Keratinocyte (primary cell): ENCODE measurements at places on chromosomes 7 and 10.

DNA sequence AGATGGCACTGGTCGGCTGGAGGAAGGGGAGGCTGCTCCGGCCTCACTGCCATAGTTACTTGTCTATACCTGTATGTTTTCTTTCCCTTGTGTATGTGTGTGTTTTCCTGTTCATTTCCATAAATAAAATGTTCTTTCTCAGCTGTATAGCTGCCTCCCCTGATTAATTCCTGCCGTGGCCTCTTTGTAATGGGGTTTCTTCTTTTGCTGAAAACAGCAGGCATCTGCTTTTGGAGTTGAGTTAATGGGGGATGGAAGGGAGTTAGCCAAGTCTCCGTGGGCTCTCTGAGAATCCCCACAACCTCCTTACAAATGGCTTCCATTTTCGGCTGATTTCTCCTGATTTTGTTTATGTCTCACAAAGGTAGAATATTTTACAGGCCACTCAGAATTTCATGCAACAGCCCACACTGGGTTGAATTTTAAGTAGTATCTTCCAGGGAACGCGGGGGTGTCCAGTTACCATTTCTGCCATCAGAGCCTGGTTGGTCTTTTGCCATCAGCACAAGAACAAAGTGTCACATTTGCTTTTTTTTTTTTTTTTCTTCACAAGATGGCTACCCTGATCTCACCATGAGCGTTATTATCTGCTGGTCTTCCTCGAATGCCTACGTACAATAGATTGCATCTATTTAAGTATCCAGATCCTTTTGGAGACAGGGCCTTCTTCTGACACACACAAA, 88.1 kb upstream of the NRP1 start:
- DNase-seq = no peak

GRCh38 chr7:147207988-147208387, 1091.4 kb downstream of the CNTNAP2 start:
- DNase-seq = no peak

DNA sequence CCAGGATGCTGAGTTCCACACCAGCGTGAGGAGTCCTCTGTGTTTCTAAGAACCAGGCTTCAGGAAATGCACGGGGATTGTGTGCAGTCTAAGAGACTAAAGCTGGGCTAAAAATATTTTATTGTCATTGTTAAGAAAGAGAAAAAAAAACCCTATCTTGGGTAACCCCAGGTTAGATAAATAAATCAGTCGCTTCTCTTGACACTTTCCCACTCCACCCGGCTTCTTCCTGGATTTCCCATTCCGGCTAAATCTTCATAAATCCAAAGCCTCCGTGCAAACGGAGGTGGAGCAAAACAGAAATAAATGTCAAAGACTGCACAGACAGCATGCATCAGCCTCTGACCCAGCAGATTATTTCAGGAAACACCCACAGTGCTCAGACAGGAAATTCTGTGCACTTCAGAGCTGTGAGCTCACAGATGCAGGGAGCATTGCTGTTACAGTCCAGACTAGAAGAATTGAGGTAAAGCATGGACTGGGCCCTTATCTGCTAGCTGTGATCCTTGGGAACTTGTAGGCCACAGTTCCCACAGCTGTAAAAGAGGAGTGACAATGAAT, 44.8 kb upstream of the GRID1 start:
- DNase-seq = no peak

DNA sequence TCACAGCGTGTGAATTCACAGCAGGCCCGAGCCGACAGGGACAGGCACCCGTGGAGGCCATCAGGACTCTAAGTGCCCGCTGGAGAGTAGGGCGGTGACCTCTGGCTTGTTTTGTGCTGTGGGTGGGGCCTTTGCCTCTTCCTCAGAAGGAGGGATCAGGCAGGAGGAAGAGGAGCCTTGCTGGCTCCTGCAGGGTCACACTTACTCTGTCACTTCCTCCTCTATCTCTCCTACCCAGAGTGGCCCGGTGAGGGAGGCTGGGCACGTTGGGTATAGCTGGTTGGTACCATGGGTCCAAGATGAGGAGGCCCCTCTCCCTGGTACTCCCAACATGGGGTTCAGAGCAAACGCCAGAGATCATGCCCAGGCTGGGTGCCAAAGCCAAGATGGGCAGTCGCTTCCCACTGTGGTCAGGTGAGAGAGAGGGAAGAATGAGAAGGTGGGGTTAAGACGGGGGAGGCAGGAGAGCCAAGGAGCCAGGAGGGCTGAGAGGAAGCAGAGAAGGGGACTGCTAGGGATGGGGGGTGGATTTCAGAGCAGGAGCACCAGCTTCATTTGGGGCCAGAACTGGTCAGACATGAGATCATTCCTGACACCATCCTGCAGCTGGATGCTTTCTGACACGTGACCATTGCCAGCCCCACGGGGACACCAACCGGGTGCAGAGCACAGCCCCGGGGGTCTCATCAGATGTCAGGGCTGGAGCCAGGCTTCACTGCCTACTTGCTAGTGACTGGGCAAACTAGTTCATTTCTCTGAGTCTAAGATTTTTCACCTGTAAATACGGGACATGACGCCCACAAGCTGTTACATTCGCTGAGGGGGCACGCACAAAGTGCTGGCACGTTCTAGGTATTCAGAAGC, 54.8 kb upstream of the CACUL1 start:
- DNase-seq = no peak

- DNase-seq = no peak
Measured at GRCh38 chr7:12297283-12298108, 86.4 kb downstream of the TMEM106B start.

- no peak for DNase-seq
Measured at GRCh38 chr10:35711615-35712411, 69.7 kb upstream of the FZD8 start.

- DNase-seq = no peak
Measured at GRCh38 chr7:7736671-7737070, 18.3 kb upstream of the RPA3 start.

DNA sequence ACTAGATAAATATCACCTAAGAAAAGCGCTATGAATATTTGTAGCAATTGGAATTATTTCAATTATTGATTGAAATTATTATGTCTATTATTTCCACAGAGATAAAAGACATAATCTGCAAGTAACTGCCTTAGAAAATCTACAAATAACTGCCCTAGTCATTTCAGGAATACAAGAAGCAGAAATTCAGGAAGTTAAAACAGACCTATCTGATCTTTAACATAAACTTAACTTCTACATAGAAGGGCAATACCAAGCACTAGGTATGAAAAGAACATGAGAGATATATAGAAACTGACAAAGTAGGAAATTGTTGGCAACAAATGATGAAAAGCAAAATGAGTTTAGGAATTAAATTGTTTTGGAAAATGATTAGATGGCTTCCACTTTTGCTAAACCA, 31.8 kb upstream of the AKR1B10 start:
- DNase-seq = no peak

- DNase-seq = no peak
Measured at GRCh38 chr7:151208253-151208862, 1.9 kb downstream of the H2BK1 start.

DNA sequence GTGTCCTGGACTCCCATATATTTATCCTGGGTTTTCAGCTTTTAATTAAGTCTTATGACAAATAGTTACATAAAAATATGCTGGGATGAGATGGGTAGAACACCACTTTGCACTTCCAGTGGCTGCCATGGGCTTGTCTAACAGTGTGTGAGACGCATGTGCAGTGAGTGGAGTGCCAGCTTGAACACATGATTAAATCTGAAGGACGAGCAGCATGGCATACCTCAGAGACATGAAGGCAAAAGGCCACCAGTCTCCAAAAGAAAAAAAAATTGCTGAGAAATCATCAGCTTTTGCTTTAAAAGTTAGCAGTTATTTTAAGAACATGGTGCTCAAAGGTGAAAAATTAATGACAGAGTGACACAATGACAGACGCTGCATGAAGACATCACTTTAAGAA, 139.0 kb upstream of the ADCY1 start:
- DNase-seq = no peak

DNA sequence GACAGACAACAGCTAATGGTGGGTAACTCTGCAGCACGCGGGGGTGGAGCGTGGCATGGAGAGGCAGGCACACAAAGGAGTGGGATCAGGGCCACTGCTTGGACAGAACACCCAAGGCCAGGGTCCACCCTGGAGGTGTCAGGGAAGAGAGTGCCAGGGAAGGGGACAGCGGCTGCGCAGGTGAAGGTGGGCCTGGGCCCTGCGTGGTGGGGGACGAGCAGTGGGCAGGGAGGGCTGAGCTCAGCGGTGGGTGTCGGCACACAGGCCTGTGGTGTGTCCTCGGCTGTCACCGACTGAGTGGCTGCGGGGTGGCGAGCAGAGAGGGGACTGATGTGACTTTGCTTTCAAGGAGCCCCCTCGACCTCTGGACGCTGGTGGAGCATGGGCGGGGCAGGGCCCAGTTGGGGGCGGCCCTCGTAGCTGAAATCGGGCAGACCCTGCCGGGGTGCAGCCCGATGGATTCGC, 8.4 kb upstream of the SCART1 start:
- DNase-seq = no peak

GRCh38 chr7:23093546-23093945, 12.0 kb upstream of the KLHL7 start:
- DNase-seq = peak; percentile 41

DNA sequence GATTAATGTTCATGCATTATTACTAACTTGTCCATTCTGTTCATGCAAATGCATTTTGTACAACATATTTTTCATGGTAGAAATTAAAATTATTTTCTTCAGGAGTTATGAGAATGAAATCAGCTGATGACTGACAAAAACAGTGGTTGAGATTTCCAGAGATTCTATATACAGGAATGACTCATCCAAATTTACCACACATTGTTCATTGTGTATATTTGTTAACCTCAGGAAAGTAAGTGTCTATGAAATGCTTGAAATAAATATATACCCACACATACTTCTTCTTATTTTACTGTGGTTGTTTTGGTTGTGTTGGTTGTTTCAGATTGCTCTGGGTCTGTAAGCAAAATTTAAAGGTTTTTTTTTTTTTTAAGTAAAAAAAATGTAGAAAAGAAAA, 108.1 kb upstream of the SP8 start:
- no peak for DNase-seq

DNA sequence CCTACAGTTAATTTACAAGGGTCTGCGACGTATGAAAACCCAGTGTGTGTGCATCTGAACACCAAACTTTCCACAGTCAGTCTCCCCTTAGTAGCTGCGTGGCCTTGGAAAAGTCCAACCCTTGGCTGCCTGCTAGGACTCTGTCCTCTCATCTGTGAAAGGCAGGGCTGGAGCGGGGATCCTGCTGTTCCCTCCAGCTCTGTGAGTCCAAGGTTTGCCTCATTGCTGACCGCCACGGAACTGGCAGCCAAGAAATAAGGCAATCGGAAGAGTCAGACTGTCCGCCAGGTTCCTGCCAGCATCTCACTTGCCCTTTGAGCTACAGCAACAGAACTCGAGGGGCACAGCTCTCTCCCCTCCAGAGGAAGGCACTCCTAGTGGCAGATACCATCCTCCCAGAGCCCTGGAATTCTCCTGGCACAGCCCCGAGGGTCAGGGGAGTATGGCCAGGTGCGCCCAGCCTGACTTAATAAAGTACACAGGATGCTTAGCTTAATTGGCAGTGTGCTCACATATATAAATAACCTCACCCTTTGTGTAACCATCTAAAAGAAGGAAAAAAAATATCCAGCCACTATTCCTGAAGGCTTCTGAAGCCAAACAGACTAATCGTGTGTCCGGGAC, 530.1 kb upstream of the FOXK1 start:
- DNase-seq = no peak

DNA sequence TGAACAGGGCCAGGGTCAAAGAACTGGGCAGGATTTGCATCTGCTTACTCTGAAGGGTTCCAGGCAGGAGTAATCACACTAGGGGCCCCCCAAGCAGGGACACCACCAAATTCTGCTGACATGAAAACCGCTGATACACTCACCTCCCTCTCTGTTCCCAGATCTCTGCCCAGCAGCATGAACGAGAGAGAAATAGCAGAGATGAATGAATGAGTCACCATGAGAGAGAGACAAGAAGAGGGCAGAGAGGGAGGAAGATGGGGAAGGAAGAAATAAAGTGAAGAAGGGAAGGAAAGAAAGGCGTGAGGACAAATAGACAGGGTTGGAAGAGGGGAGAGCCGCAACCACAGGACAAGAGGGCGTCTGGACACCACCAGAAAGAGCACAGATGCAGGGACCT, 285.9 kb upstream of the NEBL start:
- no peak for DNase-seq

- DNase-seq = no peak
Measured at GRCh38 chr10:45380903-45381620, 7.0 kb downstream of the ALOX5 start.

GRCh38 chr7:127018889-127019288, 233.9 kb downstream of the GRM8 start:
- DNase-seq = no peak

GRCh38 chr7:15515252-15515651, 46.6 kb downstream of the AGMO start:
- DNase-seq = no peak

GRCh38 chr10:28922127-28922526, 244.8 kb downstream of the BAMBI start:
- DNase-seq = no peak

DNA sequence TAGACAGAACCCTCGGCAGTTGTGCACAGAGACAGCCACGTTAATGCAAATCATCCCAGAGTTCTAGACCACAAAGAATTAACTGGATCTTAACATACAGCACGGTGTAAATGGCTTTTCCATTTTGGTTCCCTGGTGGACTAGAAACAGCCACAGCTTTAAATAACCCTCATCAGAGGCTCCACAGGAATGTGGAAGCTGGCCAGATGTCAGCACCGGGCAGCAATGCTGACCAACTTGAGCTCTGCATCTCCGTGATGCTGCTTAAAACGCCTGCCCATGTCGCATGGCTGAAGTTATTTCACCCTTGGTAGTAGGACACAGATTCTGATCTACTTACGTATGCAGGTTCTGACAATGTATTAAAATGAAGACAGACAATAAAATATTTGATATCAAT, 24.5 kb downstream of the RSU1 start:
- DNase-seq = no peak

- no peak for DNase-seq
Measured at GRCh38 chr10:119461380-119461779, 81.1 kb downstream of the RGS10 start.

DNA sequence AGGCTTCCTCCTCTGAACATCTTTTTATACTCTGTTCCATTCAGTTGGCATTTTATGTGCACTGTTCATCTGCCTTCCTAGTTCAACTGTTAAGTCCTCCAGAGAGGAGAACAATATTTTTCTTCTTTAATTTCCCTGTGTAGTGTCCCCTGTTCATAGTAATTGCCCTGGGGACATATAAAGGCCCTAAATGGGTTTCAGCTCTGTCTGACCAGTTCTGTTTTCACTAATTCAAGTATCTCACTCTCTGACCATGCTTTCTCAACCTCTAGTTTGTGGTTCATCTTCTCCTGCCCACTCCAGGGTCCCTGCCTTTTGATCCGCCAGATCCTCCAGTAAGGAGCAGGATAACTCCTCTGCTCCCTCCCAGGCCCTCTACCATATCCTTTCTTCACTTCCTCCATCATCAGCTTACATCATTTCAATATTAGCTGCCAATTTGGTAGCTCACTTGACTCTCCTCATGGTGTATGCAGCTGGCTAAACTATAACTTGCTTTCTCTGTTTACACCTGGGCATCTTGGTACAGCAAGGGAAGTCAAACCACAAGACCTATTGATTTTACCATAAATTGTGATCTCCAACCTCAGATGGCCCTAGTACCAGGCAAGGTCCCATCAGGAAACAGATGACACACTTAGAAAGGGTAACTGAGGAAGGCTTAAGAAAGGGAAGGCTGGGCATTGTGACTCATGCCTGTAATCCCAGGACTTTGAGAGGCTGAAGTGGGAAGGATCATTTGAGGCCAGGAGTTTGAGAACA, 17.7 kb upstream of the C10orf67 start:
- no peak for DNase-seq
